Natural killer cell (primary cell): ENCODE measurements at places on chromosomes 1 and 21. TPM values are rescaled to one million over a fixed set of nuclear protein-coding genes. Genes with fewer than 3 reads are reported as not detected.

The S100A14 gene
- not detected for total RNA-seq

- no peak for DNase-seq
Measured at GRCh38 chr21:44636209-44637017, 743 bp upstream of the KRTAP10-10 start.

The EXTL2 gene
- total RNA-seq = 3.9 TPM

DNA sequence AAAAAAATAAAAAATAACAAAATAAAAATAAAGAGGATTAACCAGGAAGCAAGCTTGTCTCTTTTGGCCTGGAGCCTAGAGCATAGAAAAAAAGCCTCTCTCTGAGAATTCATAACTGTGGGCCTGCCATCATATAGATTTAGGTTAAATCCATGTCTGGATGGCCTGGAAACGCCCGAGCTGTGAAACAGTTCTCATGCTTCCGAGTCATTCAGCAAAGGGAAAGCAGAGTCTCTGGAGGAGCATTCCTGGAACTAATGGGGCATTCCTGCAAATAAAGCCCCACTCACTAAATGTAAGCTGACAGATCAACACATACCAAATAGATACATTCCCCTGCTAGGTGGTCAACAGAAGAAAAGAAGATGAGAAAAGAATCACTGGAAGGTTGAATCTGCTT, 75.8 kb upstream of the GNG4 start:
- no peak for DNase-seq

The S100A7A gene
- total RNA-seq = not detected

- no peak for DNase-seq
Measured at GRCh38 chr1:3789421-3790300, 6.6 kb downstream of the LRRC47 start.

The TIE1 gene
- 4.5 TPM for total RNA-seq

- DNase-seq = no peak
Measured at GRCh38 chr1:46044116-46044515, 88.3 kb downstream of the PIK3R3 start.

The PPT1 gene
- 29.9 TPM for total RNA-seq

GRCh38 chr1:111720274-111720976, 18.8 kb downstream of the INKA2 start:
- no peak for DNase-seq

- no peak for DNase-seq
Measured at GRCh38 chr1:115409094-115410015, 71.3 kb upstream of the NGF start.
